Umbilical cord (tissue), 2 donors: ENCODE measurements at places on chromosomes 7 and 10.

DNA sequence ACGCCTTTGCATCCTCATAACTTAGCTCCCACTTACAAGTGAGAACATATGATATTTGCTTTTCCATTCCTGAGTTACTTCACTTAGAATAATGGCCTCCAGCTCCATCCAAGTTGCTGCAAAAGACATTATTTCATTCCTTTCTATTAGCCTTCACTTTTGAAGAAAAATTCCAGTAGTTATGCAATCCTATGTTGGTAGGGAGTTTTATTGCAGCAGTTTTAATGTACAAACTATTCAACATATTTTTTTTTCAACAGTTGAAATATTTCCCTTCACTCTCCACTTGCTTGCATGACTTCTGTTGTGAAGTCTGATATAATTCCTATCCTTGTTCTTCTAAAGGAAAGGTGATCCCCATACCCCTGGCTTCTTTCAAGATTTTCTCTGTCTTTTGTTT is 27.3 kb upstream of the ARHGAP22 start:
- peak; percentile 31 for DNase-seq

DNA sequence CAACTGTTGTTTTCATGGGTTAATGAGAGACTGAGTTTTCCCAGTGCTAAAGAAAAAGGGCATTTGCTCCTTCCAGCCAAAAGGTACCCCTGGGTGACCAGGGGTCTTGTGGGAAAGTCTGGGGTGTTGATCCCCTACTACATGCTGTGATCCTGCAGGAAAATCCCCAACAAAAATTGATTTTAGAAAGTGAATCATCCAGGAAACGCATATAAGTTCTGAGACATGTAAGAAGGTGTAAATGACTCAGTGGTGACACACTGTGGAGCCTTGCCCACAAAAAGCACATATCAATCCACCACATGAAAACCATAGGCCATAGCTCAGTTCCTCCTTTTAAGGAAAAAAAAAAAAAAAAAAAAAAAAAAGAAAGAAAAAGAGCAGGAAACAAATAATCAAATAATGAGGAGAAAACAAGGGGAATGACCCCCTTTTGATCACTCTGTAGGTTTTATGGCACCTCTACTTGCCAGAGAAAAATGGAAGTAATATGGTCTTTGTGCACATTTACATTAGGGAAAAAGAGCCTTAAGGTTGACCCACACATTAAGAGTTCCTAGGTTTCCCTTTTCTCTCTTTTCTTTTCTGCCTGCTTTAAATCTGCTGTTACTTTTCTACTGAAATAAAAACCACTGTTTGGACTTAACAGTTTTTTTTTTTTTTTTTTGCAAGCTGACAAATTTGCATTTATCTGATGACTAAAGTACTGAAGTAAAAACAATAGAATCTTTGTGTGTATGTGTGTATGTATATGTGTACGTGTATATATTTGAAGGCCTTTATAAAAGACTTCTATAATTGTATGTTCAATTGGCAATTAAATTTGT is 386.0 kb downstream of the KIF20B start:
- DNase-seq = no peak

DNA sequence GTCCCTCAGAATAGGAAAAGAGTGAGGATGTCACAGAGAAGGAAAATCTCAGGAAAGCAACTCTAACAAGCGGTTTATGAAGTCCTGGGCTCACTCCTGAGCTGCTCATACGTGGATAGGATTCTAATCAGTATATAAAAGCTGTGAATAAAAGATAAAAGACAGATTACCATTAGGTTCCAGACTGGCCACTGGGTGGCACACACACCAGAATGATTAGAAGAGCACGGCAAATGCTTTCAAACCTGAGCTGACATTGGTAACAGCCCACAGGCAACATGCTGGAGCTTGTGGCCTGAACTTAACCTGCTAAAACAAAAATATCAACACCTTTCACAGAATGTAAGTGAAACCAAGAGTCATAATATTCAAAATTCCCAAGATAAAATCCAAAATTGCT is 370.8 kb downstream of the GRID1 start:
- no peak for DNase-seq

- DNase-seq = no peak
Measured at GRCh38 chr10:114925587-114926586, 12.1 kb upstream of the TRUB1 start.
